ENCODE measurements at places on chromosomes 13 and 19.

GRCh38 chr19:37988758-37989635 lies 82.0 kb downstream of the SIPA1L3 start:
- DNase-seq, result no peak

GRCh38 chr13:75372517-75372916 lies 109.5 kb downstream of the TBC1D4 start:
- no peak for DNase-seq

DNA sequence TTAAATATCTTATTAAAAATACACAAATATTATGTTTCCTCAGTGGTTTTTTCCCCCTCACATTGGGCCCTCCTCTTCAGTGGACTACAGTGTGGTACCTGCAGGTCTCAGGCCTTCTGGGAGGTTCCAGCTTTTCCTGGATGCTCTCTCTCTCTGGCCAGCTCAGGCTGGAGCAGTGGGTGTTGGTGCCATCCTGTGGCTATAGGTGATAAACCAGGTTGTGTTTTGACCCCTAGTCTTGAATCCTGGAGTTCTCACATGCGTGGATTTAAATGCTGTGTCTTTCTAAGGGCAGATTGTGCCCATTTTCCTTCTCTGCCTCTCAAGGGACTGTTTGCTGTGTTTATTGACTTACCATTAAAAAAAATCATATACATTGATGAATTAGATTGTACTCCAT lies 41.2 kb upstream of the ZNF527 start:
- DNase-seq, result no peak

GRCh38 chr19:7772752-7773291 lies 9.8 kb downstream of the CLEC4M start:
- DNase-seq, result no peak

- DNase-seq, result no peak
Observed at GRCh38 chr13:58190577-58190976, 559.0 kb downstream of the PCDH17 start.

DNA sequence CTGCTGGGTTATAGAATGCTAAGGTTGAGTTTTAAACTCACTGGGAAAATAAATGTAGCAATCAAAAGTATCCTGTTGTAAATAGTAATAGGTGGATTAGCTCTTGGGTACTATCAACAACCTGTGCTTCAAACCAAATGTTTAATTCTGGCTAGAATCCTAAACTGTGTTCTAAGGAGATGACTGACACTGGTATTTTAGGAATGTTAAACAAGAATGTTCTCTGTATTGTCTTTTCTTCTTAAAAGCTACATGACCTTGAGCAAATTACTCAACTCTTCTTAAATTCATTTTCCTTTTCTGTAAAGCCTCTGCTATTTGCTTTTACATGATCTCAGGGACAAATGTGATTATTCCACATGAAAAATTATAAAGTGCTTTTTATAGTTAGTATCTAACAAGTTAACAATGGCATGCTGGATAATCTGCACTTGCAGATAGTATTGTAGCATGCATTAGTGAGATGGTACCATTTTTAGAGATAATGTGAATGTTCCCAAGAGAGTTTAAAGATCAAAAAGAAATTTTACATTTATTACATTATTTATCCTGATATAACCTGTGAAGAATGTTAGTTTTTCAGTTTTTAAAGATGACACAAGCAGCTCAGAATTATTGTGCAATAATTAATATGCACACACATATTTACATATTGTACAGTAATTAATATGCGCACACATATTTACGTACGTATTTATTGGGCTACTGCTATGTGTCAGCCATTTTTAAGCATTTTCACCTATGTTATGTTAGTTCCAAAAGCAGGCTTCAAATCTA lies 13.6 kb upstream of the EPSTI1 start:
- DNase-seq, result no peak

GRCh38 chr19:35432911-35433310 lies 15.1 kb upstream of the FFAR2 start:
- no peak for DNase-seq

DNA sequence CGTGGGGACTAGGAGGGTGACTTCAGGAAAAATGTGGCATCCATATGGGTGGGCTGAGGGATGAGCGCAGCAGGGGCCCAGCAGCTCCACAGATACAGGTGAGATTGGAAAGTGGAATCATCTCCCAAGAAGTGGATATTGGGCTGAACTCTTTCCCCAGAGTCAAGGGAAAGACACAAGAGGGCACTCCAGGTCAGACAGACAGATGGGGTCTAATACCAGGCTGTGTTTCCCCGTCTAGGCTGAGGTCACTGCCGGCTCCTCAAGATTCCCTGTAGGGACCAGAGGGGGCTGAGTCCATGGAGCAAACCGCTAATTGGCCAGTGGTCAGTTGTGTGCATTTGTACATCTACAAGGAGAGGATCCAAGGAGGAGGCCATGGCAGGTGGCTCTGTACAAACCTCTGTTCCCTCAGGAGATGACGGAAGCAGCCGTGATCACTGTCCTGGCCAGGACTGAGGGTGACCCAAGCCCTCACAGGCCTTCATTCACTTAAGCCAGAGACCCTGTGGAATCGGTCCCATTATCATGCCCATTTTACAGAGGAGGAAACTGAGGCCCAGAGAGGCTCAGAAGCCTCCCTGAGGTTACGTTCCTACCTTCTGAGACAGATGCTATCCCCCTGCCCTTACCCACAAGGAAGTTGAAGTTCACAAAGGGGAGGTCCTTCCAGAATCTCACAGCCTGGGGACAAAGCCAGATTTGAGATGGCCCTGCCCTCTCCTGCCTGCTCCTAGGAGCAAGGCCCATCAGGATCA lies 14.9 kb upstream of the IGLON5 start:
- no peak for DNase-seq

DNA sequence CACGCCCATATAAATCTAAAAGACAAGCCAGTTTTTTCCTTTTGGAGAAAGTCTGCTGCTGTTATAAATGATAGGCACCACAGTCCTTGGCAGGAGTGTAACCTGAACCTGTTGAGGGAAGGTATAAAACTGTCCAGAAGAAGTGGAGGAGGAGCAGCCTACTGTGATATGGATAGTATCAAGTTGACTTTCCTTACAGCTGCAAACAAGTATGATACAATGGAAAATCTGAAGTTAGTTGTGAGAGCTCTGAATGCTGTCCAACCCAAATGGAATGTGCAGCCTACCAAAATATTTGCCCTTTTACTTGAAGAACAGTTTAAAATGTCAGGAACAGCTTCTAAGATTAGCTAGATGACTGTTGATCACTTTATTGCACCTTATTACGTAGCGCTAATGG lies 399.6 kb downstream of the FGF14 start:
- DNase-seq, result no peak

DNA sequence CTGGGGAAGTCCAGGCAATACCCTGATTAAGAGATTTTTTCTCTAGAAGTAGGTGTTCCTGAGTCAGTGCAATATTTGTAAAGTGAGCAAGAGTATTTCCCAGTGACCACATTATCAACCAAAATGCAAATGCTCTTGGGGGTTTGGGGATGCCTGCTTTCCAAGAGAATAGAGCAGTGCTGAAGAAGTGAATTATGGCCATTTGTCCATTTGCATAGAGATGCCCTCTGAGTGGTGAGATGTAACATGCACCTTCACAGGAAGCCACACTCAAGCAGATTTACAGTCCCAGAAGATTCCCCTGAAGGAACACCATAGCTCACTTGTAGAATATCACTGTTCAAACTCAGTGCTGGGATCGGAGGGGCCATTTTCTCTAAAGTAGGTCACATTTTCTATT lies 71.8 kb downstream of the TNFSF11 start:
- DNase-seq, result no peak

DNA sequence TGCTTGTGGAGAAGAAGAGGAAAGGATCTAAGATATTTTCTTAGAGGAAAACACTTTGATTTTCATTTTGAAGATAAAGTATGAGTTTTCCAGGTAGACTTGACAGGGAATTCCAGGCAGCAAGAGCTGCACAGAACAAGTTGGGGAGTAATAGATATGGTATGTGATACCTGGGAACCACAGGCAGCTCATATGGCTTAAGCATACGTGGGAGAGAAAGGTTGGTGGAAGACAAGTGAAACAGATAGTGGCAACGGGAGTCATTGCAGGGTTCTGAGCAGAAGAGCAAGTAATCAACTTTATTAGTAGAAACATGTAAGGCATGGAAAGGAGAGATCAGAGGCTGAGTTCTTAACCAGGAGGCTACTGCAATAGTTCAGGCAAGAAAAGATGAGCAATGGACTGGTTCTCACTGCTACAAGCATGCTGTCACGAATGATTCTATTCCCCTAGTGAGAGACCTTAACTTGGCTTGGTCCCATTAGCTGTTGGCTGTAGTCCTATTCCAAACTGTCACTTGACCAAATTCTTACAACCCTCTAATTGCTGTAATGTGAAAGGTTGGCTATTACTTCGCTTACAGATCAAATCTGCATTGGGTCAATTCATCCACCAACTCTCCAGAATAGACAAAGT lies 217.9 kb downstream of the VWA8 start:
- DNase-seq, result no peak

- no peak for DNase-seq
Observed at GRCh38 chr19:27736225-27736624, 1476.7 kb downstream of the UQCRFS1 start.

- DNase-seq, result no peak
Observed at GRCh38 chr19:46232938-46233621, 3.5 kb downstream of the IGFL1 start.

- no peak for DNase-seq
Observed at GRCh38 chr19:4337906-4338440, 654 bp downstream of the STAP2 start.

- DNase-seq, result no peak
Observed at GRCh38 chr13:30848332-30849027, 57.6 kb upstream of the MEDAG start.

DNA sequence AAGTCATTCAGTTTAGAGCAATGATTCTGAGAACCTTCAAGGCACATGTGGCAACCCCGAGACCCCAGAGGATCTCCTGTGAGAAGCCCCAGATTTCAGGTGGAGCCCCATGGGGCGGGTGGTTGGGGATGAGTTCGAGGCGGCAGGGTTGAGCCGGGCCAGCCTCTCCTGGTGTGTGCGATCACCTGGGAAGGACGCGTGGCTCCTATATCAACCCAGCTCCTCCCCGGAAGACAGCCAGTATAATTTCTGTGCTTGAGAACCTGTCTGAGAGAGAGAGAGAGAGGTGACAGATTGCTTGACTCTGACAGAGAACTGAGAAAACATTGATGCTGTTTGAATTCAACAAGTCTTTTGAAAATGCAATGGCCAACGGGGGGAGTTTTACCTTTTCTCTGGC lies 89.0 kb downstream of the TEX29 start:
- no peak for DNase-seq

DNA sequence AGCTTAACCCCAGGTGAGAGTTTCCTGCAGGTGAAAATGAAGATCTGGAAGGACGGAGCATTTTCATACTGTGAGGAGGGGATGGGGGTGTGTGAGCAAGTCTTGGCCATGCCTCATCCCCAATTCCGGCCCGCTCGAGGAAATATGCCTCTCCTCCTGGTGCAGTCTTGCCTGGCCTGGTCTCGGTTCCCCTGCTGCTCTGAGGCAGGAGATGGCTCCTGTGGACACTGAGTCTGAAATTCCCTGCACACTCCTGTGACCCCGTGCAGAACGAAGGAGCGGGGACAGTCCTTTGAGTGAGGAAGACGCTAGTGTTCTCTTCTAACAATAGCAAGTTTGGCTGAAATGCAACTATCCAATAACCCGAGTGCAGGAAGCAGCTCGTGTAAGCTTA lies 329 bp upstream of the ZNF439 start:
- DNase-seq, result no peak

- no peak for DNase-seq
Observed at GRCh38 chr19:38734426-38735256, 9.6 kb downstream of the CAPN12 start.

DNA sequence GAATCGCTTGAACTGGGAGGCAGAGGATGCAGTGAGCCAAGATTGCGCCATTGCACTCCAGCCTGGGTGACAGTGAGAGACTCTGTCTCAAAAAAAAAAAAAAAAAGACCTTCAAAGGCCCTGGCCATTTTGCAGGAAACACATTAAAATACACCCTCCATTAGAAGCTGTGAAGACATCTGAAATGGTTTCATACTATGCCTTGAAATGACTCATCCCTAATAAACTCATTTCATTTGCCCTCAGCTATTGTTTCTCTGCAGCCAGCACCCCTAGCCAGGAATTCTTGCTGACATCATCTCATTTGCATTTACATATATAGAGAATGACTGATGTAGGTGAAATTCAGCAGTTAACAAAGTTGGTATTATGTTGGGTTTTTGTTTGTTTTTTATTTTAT lies 8.7 kb downstream of the EML2 start:
- DNase-seq, result no peak

- DNase-seq, result no peak
Observed at GRCh38 chr13:50144246-50145160, 129.3 kb downstream of the KCNRG start.

DNA sequence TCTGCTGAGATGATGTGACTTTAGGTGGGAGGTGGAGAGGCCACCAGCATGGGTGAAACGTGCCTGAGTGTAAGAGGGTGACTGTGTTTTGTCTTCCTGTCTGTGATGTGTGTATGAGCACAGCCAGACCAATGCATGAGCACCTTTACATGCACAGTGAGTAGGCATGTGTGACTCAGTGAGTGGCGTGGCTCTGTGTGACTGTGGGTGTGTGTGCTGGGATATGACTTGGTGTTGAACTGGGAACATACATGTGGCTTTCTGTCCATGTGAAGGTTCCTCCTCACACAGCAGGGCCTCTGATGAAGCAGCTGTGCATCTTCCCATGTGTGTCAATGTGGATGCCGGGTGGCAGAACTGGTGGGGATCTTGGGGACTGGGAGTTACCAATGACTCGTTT lies 19.9 kb upstream of the LGALS13 start:
- no peak for DNase-seq

DNA sequence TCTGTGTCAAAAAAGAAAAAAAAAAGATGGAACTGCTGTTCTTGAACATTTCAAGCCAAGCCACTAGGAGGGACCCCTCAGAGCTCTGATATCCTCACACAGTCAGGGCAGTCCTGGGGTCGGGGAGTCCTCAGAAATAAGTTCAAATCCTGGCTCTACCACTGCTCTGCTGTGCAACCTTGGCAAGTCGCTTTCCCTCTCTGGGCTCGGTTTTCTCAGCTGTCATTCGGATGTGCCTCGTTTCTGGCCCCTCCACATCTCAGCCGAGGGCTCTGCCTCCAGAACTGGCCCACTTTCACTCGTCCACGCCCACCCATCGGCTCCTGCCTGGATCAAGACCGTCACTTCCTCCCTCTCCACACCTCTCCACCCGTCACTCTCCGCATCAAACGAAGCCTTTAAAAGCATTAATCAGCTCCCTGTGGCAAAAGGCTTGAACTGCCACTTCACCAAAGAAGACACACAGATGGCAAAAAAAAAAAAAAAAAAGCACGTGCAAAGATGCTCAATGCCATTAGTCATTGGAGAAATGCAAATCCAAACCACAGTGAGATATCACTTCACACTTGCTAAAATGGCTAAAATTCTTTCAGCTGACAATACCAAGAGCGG lies 7.4 kb upstream of the ZNRF4 start:
- DNase-seq, result no peak
